ENCODE measurements at places on chromosomes 1 and 21.

- DNase-seq: no peak
Observed at GRCh38 chr1:162305969-162306368, 70.7 kb downstream of the SPATA46 start.

GRCh38 chr1:243731301-243731891, 118.6 kb downstream of the AKT3 start:
- DNase-seq: no peak

- no peak for DNase-seq
Observed at GRCh38 chr1:216884614-216885229, 161.5 kb upstream of the ESRRG start.

- DNase-seq: no peak
Observed at GRCh38 chr21:28444111-28444510, 548.6 kb downstream of the LTN1 start.

- DNase-seq: no peak
Observed at GRCh38 chr1:16612332-16613172, 812 bp downstream of the NBPF1 start.

DNA sequence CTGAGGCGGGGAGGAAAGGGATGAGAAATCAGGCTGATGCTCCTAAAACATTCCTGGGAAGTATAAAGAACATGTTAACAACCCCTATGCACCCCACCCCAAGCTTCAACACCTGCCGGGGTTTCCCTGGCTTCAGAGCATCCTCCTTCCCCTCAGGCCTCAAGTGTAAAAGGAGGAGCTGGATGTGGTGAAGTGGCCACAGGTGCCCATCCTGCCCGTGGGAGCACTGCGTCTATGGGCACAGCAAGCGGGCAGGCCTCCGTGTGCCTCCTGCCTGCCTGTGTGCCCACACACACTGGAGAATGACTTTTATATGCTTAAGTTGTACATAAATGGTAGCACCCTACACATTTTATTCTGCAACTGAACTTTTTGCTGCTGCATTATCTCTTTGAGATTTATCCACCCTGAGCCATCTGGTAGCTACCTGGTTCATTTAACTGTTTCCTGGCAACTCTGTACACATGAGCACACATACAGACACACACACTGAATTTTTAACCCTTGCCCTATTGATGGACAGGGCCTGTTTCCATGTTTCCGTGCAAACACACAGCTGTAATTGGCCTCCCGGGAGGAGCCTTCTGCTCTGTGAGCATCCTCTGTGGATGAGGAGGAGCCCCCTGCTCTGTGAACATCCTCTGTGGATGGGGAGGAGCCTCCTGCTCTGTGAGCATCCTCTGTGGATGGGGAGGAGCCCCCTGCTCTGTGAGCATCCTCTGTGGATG, 13.4 kb upstream of the FTCD start:
- DNase-seq: no peak

GRCh38 chr1:15445390-15446122, 7.3 kb downstream of the CTRC start:
- no peak for DNase-seq

- DNase-seq: no peak
Observed at GRCh38 chr1:147504801-147505311, 36.4 kb upstream of the BCL9 start.

GRCh38 chr1:106755682-106756406, 300.6 kb upstream of the PRMT6 start:
- DNase-seq: no peak

DNA sequence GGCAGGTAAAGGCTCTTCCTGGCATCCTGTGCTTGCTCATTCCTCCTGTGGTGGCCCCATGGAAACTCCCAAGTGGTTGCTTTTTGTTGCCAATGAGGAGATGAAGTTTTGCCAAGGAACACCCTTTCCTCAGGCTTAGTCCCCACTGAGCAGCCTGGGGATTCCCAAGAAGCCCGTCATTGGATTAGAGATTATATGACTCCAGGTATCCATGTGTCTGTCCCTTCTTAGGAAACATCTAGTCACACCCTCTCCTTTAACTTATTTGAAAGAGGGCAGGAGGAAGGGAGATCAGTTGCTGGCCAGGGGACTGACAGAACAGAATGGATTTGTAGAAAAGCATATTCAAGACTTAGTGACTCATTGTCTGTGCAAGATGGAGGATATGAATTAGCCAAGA, 3.8 kb upstream of the LCE3A start:
- DNase-seq: no peak

GRCh38 chr1:41783189-41783639, 135.5 kb downstream of the HIVEP3 start:
- DNase-seq: peak; percentile 55

DNA sequence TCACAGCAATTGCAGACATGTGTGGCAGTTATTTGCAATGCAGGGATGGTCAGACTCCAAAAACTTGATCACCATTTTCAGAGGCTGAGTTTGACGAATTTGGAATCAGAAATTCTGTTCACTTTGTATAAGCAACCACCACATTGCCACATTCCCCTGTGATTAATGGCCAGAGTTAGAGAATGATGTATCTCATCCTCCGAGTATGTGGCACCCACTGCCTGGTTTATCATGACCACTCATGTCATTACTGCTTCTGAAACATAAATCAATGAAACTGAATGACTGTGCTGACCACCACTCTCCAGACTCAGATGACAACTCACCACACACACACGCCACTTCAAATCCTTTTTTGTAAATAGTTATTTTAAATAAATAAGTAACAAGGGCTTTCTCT, 66.6 kb upstream of the CACHD1 start:
- no peak for DNase-seq

DNA sequence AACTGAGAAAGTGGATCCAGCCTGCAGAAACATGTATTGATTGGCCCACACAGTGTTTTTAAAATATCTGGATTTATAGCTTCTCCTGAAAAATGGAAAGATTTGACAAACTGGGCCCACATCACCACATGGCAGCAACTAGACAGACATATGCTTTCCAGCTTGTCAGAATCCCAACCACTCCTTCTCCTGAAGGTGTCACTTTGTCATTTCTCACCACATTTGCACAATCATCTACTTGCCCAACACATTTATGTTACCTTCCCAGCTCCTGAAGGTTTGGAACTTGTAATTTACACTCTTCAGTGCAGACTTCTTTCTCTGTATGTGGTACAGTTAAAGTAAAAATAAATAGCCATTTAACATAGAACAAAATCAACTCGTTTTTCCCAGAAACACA, 126.1 kb upstream of the KIAA1614 start:
- DNase-seq: no peak

DNA sequence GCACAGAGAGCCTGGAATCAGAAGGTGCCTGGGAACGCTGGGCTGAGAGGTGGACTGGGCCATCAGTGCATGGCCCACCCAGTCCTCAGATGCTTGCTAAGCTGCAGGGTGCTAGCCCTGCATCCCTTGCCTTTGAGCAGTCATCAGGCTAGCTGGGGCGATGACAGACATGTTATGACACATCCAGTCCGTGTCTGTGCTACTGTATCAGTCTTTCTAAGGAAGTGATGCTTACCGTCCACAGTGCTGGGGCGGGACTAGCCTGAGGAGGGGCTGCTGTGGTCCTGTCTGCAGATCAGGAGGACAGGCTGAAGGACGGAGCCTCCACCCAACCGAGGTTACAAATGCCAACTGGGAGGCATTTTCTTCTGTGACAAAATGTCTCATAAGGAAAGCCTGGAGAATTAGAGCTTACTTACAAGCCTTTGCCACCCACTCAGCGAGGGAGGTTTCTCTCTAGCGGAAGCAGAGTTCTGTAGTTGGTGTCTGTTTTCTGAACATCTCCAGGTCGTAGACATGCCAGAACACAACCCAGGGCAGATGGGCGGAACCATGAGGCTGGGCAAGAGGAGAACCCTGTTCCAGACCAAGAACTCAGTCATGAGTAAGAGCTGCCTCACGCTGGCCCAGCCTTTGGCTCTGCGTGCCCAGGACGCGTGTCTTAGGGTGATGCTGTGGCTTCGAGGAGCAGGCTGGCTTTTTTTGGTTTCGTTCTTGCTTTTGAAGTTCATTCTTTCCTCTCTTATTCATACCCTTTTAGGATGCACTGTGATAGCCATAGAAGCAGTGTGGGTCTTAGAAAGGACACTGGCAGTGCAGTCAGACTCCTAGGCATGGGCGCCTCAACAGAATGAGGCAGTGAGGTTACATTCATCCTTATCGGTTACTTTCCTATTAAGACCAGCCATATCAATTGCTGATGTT, 14.3 kb downstream of the SLFNL1 start:
- no peak for DNase-seq

DNA sequence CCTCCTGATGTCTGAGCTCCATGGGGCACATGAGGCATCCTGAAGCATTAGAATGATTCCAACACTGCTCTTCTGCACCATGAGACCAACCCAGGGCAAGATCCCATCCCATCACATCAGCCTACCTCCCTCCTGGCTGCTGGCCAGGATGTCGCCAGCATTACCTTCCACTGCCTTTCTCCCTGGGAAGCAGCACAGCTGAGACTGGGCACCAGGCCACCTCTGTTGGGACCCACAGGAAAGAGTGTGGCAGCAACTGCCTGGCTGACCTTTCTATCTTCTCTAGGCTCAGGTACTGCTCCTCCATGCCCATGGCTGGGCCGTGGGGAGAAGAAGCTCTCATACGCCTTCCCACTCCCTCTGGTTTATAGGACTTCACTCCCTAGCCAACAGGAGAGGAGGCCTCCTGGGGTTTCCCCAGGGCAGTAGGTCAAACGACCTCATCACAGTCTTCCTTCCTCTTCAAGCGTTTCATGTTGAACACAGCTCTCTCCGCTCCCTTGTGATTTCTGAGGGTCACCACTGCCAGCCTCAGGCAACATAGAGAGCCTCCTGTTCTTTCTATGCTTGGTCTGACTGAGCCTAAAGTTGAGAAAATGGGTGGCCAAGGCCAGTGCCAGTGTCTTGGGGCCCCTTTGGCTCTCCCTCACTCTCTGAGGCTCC, 11.1 kb upstream of the RASSF5 start:
- no peak for DNase-seq

DNA sequence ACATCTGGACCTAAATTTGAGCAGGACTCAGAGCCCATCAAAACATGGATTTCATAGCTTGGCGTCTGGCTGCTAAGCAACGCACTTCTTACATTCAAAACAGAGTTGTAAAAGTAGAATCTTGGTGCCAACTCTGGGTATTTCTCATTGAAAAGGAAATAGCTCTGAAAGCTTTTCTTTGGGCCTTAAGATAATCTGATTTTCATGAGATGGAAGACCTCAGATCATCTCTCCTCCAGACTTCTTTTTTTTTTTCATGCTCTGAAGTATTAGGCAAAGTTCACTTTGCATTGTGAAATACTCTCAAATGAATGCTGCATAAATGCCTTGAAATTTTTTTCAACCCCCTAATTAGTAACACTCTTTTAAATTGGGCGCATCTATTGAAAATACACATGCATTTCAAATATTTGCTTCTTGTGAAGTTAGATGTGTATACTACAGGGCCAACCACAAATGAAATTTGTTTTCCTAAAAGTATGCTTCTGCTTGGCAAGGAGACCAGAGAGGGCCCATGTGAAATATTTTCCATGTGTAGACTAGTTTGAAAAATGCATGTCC, 4.2 kb downstream of the ADAMTS5 start:
- no peak for DNase-seq

DNA sequence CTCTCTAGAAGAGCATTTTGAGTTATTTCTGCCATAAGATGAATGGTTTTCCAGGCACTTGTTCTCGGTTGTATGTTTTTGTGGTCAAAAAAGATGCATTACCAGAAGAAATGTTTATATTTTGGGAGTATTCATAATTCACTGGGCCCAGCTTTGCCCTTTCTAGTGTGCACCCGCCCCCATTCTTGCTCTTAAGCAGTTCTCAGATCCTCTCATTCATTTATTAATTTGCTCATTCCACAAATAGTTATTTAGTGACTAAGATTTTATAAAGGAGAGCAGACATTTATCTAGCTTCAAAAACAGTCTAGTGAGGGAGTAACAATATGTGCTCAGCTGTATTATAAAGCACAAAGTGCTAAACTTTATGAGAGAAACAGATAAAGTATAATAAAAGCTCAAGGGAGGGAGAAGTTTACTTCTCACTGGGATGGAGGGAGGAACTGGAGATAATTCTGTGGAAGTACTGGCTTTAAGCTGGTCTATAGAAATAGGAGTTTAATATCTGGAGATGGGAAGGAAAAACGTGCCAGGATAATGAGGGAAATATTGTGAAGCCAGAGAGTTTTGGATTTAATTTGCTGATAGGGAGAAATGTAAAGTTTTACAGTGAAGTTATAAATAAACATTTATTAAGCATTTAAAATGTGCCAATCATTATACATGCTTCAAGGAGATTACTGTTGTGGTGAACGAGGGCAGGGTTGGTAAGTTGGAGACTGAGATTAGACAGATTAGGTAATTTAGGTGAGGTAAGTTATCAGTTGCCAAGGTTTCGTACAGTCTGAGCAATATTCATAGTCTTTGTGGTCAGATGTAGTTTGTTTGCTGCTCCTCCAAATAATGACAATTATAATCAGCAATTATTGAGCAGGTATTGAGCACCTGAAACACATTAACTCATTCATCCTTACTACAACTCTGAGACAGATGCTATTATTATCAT, 9.1 kb upstream of the MACF1 start:
- no peak for DNase-seq

- no peak for DNase-seq
Observed at GRCh38 chr1:161792740-161793139, 26.6 kb downstream of the ATF6 start.

GRCh38 chr1:174954671-174955669, 44.8 kb upstream of the CACYBP start:
- DNase-seq: no peak

GRCh38 chr1:15186846-15187151, 33.3 kb downstream of the TMEM51 start:
- DNase-seq: no peak

DNA sequence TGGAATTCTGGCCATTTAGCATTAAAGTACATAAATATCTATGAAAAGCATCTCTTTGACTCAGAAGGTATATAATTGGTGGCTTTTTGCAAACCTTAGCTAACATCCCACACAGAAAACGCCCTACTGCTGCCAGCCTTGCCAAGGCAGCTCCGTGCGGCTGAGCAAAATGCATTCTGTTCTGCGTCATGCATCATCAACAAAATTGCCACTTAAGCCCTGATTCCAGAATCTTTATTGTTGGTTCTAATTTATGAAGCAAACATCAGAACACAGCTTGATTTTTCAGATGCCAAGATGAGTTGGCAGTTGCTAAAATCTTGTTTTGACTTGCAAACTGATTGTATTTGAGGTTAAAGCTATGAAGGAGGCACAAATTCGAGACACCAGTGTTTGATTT, 314.9 kb upstream of the DEPDC1 start:
- DNase-seq: no peak

GRCh38 chr1:218456444-218456843, 111.3 kb downstream of the TGFB2 start:
- no peak for DNase-seq

DNA sequence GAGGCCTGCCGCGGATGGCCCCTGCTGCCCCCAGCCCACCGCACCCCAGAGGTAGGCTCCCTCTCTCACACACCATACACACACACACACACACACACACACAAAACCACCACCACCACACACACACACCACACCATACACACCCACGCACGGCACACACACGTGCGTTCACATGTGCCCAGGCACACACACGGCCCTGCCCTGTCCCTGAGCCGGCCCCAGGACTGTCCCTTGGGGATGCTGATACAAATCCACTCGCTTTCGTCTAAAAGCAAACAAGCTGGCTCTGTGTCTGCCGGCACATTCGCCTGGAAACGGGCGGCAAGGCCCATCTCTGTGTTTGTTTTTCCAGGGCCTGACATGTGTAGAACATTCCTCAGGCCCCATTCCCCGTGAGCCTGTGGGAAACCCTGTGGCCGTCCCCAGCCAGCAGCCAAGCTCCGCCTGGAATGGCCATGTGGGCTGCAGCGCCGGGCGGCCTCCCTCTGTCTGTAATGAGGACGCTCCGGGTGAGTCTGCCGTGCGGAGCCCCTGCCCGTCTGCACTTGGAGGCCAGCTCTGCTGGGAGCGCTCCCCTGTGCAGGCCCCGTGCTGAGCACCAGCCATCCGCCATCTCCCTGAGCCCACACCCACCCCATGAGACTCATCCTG, 67.4 kb downstream of the DMRTB1 start:
- no peak for DNase-seq
